BE2C (cell line): ENCODE measurements at places on chromosomes 16 and 17.

DNA sequence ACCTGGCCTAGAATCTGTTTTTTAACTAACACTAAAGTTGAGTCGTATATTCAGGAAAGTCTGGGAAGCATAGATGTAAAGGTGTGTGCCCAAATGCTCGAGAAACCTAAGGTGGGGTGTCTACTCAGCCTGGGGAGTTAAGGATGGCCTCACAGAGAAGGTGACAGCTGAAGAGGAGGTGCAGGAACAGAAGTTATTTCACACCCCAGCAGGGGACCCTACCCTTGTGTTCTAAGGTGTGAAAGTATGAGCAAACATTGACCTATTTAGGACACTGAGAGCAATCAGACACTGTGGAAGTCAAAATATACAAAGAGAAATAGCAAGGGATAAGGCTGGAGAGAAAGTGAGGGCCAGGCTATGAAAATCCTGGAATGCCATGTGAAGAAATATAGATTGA lies 49.0 kb upstream of the DHX40 start:
- DNase-seq: no peak

GRCh38 chr17:73521376-73521775 lies 122.9 kb downstream of the SDK2 start:
- DNase-seq: no peak

GRCh38 chr16:77064037-77064436 lies 127.0 kb upstream of the MON1B start:
- no peak for DNase-seq

- no peak for DNase-seq
Measured at GRCh38 chr17:28573966-28574480, 2.7 kb downstream of the ALDOC start.

- DNase-seq: peak; percentile 37
Measured at GRCh38 chr16:81035975-81036750, 521 bp downstream of the ATMIN start.

DNA sequence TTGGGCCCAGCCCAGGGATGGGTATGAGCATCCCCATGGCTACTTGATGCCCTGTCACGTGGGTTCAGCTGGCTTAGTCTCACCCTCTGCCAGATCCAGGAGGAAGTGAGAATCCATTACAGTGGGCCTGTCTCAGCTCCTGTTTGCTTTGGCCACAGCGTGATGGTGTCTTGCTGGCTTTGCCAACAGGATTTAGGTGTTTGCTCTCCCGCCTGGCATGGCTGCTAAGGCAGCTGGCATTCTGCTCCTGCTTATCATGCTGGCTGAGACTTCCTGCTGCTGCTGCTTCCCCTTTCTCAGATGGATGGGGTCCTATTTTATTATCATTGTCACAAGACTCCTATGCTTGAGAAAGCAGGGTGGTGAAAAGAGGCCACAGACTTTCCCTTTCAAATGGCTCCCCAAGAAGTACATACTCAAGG lies 28.3 kb upstream of the HOXB13 start:
- no peak for DNase-seq

DNA sequence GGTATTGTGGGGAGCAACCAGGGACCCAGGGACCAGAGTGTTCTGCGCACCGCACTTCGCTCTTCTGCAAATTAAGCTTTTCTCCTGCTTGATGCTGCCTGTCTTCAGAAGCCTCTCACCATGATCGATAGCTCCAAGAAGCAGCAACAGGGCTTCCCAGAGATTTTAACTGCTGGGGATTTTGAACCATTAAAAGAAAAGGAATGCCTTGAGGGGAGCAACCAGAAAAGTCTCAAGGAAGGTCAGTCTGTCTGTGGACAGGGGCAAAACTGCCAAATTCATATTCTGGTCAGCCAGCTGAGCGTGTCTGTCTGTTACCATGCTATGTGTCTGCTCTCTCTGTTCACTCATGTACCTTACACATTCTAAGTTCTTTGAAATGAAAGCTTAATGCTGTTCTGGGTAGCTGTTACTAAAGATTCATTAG lies 115.7 kb downstream of the MRTFB start:
- DNase-seq: no peak
